ENCODE measurements at places on chromosomes 16 and 17.

GRCh38 chr17:15213381-15214087, 51.6 kb downstream of the PMP22 start:
- DNase-seq: no peak

DNA sequence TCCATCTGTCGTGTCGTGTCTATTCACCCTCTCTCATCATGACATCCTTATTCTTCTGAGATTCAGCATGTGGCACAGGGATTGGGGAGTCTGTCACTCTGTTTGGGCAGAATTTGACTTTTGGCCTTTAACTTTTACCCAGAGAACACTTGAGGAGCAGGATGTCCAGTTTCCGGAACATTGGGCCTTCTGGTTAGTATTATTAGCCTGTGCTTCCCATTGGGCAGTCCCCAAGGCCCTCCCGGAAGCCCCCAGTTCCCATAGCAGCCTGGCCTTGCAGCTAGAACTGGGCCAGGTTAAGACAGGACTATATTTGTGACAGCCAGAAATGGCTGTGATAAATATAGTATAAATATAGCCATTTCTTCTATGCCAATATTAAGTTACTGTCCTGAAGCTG, 9.6 kb downstream of the SCN4A start:
- no peak for DNase-seq

DNA sequence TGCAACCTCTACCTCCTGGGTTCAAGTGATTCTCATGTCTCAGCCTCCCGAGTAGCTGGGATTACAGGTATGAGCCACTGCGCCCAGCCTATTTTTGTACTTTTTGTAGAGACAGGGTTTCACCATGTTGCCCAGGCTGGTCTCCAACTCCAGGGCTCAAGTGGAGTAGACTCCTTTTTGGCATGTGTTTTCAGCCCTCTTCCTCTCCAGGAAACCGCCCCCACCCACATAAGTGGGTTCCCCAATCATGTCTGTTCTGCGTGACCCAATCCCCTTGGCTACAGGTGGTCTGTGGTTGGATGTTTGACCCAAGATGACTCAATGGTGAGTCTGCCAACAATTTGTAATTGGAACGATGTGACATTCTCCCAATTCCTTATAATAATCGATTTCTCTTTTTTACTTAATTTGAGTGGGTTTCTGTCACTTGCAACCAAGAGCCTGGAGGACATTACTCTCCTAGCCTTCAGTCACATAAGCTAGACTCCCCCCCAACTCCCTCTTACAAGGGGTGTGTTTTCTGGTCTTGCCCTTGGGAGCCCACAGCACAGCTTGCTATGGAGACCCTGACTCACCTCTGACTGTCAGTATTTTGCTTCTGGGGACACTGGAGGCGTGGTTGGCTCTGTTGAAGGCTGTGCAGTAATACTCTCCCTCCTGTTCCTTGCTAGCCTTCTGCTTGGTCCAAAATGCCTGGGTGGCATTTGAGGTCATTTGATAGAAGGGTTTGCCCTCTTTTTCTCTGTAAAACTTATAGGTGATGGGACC, 34.9 kb downstream of the PECAM1 start:
- DNase-seq: no peak

- no peak for DNase-seq
These were observed at the start of gene RNF213 for GRCh38 chr17:80260791-80261158. RNF213 (plus strand) TSS chr17:80260852; CDS start chr17:80263682, 2,830 bp downstream.

- DNase-seq: no peak
These were observed 418.3 kb upstream of the SALL1 start for GRCh38 chr16:51569203-51569931.

DNA sequence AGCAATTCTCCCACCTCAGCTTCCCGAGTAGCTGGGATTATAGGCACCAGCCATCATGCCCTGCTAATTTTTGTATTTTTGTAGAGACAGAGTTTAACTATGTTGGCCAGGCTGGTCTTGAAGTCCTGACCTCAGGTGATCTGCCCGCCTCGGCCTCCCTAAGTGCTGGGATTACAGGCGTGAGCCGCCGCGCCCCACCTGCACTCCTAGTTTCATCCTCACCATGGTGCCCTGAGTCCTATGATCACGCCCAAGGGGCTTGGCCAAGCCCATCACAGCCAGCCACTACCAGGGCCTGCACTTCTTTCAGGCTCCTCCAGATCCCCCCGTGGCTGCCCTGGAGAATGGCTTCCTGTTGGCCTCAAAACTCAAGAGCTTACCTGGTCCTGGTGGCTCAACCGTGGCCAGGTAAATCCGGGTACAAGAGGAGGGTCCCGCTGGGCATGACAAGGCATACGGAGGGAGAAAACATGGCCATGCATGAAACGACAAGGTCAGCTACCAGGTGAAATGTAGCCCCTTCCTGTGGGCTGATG, 20.4 kb upstream of the TFAP4 start:
- DNase-seq: no peak

- DNase-seq: no peak
These were observed 7.8 kb downstream of the ODAD4 start for GRCh38 chr17:41937970-41938954.

GRCh38 chr17:8122924-8123694, 797 bp downstream of the HES7 start:
- no peak for DNase-seq

- no peak for DNase-seq
These were observed 3.5 kb downstream of the VMO1 start for GRCh38 chr17:4782652-4783051.

Measured in activated CD8-positive, alpha-beta memory T cell treated with anti-CD3 and anti-CD28 coated beads for 48 hours (primary cell).